ENCODE measurements at places on chromosomes 3 and 15. TPM values are rescaled to one million over a fixed set of nuclear protein-coding genes. Genes with fewer than 3 reads are reported as not detected.

Gene ZNF660
- 1.1 TPM for polyA plus RNA-seq

Gene SCAANT1
- polyA plus RNA-seq, result not detected

Gene TBC1D21
- polyA plus RNA-seq, result not detected

Gene SNTN
- 23.2 TPM for polyA plus RNA-seq

Gene SH3GL3
- polyA plus RNA-seq, result 0.31 TPM

Gene FETUB
- polyA plus RNA-seq, result not detected

Gene CFAP100
- 12.5 TPM for polyA plus RNA-seq

Gene KNL1
- polyA plus RNA-seq, result 0.53 TPM

Gene FGD5
- 19.0 TPM for polyA plus RNA-seq

Gene ZDHHC23
- 3.2 TPM for polyA plus RNA-seq

Gene REC114
- 0.15 TPM for polyA plus RNA-seq

Gene FANCD2OS
- polyA plus RNA-seq, result not detected

Gene ECE2
- not detected for polyA plus RNA-seq

Gene CDHR4
- 9.8 TPM for polyA plus RNA-seq

Gene IQCH
- 1.1 TPM for polyA plus RNA-seq

Gene ARGFX
- polyA plus RNA-seq, result not detected

Gene SLC22A13
- 0.08 TPM for polyA plus RNA-seq

Gene ALDH1A3
- polyA plus RNA-seq, result 11.0 TPM

Gene SMCO1
- not detected for polyA plus RNA-seq

Gene FBXL22
- 0.91 TPM for polyA plus RNA-seq

Gene ESYT3
- 5.7 TPM for polyA plus RNA-seq

Gene PLA2G4D
- polyA plus RNA-seq, result 0.31 TPM

Gene WNT7A
- 1.7 TPM for polyA plus RNA-seq

Gene GOLGA6L4
- polyA plus RNA-seq, result 0.55 TPM

Gene EPB42
- 0.03 TPM for polyA plus RNA-seq

Gene BOC
- 2.9 TPM for polyA plus RNA-seq

Gene WDR49
- 1.4 TPM for polyA plus RNA-seq

Gene SPATA12
- 0.08 TPM for polyA plus RNA-seq

Gene HRG
- polyA plus RNA-seq, result not detected

Gene CPLX3
- polyA plus RNA-seq, result 0.13 TPM

Data from lung (tissue), 17 donors.